ENCODE measurements at places on chromosomes 4 and X. TPM values are rescaled to one million over a fixed set of nuclear protein-coding genes. Genes with fewer than 3 reads are reported as not detected.

Gene STPG2
- 0.56 TPM for total RNA-seq

Gene FAM53A
- 2.0 TPM for total RNA-seq

Gene RLIM
- total RNA-seq, result 38.6 TPM

Gene PAGE2
- not detected for total RNA-seq

Gene SYN1
- total RNA-seq, result not detected

Gene SPP1
- 7.9 TPM for total RNA-seq

Gene RTL3
- total RNA-seq, result 0.32 TPM

Gene ZBTB49
- 7.4 TPM for total RNA-seq

Gene UGT2B11
- not detected for total RNA-seq

Gene VCX3B
- total RNA-seq, result not detected

Gene UTP3
- total RNA-seq, result 27.1 TPM

Gene ARX
- total RNA-seq, result not detected

Gene ERAS
- not detected for total RNA-seq

Gene HTT
- total RNA-seq, result 78.7 TPM

Gene ZNF674
- total RNA-seq, result 1.9 TPM

Gene FAM47E
- 2.3 TPM for total RNA-seq

Gene STK26
- 34.9 TPM for total RNA-seq

Gene ENPEP
- 7.5 TPM for total RNA-seq

Gene GPR34
- 24.7 TPM for total RNA-seq

Gene CXorf49
- total RNA-seq, result not detected

Gene VSIG4
- 755 TPM for total RNA-seq

Gene NSUN7
- total RNA-seq, result 1.3 TPM

Gene DUX4
- total RNA-seq, result not detected

Gene SATL1
- total RNA-seq, result not detected

Gene BEX1
- 1.4 TPM for total RNA-seq

Gene SUPT20HL2
- total RNA-seq, result not detected

Gene CTSO
- total RNA-seq, result 15.3 TPM

Gene GUCY2F
- not detected for total RNA-seq

Gene NEIL3
- not detected for total RNA-seq

Gene ADAM29
- not detected for total RNA-seq

Gene ZNF41
- total RNA-seq, result 13.6 TPM

Gene ANOS1
- total RNA-seq, result 4.6 TPM

Gene ETNPPL
- not detected for total RNA-seq

Gene SSX2
- total RNA-seq, result not detected

Gene GPRIN3
- total RNA-seq, result 19.3 TPM

Gene NRK
- 1.9 TPM for total RNA-seq

Gene GDI1
- 89.4 TPM for total RNA-seq

Gene BRS3
- not detected for total RNA-seq

Gene XAGE2
- not detected for total RNA-seq

Gene TLR2
- total RNA-seq, result 95.4 TPM

Gene RAI2
- 23.9 TPM for total RNA-seq

Gene LIAS
- 5.2 TPM for total RNA-seq

Gene SCOC
- total RNA-seq, result 40.1 TPM
